Astrocyte of the spinal cord (primary cell): ENCODE measurements at places on chromosomes 16 and 17.

DNA sequence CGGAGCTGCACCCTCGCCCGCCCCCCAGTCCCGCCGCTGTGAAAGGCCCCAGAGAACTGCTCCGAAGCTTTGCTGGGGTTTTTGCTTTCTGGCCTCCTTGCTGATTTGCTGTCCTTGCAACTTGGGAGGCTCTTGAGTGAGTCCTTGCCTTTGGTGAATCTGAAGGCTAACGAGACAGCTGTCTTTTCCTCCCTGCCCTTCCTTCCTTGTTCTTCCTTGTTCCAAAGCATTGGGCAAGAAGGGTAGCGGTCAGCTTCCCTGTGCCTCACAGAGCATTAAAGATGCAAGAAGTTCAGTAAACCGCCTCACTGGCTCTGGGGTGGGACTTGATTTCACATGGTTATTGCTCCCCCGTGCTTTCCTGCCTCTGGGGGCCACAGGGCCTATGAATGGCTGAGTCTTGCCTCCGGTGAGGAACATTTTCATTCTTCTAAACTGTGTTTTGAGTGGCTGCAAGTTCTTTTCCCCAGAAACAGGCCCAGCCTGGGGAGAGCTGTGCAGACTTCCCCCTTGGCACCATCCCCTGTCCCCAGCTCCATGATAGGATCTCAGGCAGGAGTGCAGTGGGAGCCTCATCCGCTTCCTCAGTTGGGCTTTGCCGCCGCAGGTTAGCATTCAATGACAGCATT lies 1.4 kb downstream of the YPEL2 start:
- no peak for DNase-seq

- DNase-seq: no peak
These were observed 452.1 kb upstream of the ASIC2 start for GRCh38 chr17:33745047-33745760.

- no peak for DNase-seq
These were observed 17.8 kb upstream of the EMP2 start for GRCh38 chr16:10598157-10598556.

DNA sequence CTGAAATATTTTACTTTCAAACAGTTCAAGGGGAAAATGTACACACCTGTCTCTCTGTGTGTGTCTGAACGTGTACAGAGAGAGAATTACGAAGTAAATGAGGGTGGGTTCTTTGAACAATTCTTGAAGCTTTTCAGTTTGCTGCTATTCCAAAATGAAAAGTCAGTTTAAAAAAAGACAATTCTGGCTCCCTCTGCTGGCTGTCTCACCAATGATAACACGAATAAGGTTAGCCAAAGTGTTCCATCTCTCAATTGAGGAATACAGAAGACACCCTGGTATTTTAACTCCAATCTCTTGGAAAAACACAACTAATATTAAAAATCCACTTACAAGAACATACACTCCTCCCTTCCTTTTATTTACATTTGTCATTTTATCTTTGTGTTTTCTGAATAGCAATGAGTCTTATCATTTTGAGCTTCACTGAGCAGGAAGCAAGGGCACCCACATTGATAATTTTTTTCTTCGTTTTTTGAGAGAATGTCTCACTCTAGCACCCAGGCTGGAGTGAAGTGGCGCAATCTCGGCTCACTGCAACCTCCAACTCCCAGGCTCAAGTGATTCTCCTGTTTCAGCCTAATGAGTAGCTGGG lies 20.5 kb downstream of the EFTUD2 start:
- peak; percentile 34 for DNase-seq

GRCh38 chr17:6641247-6641863 lies 495 bp downstream of the TXNDC17 start:
- DNase-seq: no peak

DNA sequence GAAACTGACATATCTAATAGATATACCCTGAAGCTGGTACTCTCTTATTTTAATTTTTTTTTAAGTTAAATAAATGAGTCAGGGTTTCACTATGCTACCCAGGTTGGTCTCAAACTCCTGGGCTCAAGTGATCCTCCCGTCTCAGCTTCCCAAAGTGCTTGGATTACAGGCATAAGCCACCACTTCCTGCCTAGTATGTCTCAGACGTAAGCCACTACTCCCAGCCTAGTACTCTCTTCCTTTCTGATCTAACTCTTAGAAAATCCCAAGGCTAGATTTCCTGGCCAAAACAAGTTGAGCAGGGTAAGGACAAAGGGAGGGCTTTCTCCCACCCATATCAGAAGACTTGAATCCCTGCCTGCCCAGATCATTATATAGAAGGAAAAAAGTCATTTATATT lies 33.7 kb downstream of the HOXB1 start:
- DNase-seq: peak; percentile 55

DNA sequence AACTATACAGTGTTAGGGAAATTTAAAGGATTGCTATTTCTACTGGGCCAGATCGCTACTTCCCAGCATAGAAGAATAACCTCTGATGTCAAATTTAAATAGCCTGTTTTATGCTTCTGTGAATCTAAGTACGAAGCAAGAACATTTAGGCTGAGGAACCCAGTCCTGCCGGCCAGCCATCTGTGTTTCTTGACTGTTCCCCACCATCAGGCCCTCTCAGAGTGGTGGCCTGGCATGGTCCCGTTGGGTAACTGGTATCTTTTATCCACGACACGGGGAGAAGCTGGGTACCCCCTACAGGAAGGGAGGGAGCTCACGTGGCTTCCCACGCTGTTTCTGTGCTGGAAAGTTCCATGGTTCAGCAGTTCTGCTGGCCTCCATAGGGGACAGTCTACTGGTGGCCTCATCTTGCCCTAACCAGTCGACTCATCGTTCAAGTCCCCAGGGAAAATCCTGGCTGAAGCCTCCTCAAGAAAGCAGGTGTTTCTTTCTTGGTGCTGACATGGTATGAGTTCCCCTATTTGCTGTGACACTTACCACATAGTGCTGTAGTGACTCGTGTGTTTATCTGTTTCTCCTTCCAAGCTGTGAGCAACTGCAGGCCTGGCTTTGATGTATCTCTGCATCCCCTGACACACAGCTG lies 201.7 kb upstream of the NLRP1 start:
- peak; percentile 64 for DNase-seq

GRCh38 chr16:50696126-50696525 lies 2.7 kb downstream of the NOD2 start:
- DNase-seq: no peak
